ENCODE measurements at places on chromosomes 1 and 21.

- no peak for DNase-seq
Observed at GRCh38 chr21:36337099-36337509, 17.1 kb downstream of the MORC3 start.

DNA sequence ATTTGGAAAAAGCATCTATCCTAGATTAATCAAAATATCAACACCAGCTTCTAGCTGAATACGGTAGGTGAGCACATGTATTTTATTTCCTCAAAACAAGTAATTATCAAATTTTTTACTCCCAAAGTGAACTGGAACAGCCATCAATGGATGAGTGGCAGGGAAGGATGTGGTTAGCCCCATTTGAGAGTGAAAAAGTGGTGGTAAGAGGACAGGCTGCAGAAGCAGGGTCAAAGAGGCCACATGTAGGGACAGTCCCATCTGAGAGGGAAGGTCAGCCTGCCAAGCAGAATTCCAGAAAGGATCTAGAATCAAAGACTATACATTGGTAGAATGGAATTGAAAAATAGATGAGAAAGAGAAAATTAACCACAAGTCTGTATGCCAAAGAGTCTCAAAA lies 163.8 kb downstream of the SMYD3 start:
- no peak for DNase-seq

- DNase-seq, result no peak
Observed at GRCh38 chr1:67469431-67469830, 39.2 kb upstream of the SERBP1 start.

GRCh38 chr1:27632387-27633297 lies 2.3 kb downstream of the FGR start:
- DNase-seq, result no peak

GRCh38 chr1:85578321-85579295 lies 2.0 kb upstream of the CCN1 start:
- no peak for DNase-seq

Data from HT-29 (cell line).